Activated naive CD8-positive, alpha-beta T cell treated with anti-CD3 and anti-CD28 coated beads, Interleukin-2, amount 50 U/mL, for 24 hours (primary cell): ENCODE measurements at places on chromosomes 11 and 22.

GRCh38 chr11:95363708-95364107, 132.7 kb upstream of the SESN3 start:
- no peaks in the 10 kb centered on the region for H3K36me3 ChIP-seq
- H3K27ac ChIP-seq, result no peak overlapping the region
- DNase-seq, result no peak
- H3K4me1 ChIP-seq, result peaks cover 7% of the 10 kb centered on the region
- no peak overlapping the region for H3K4me3 ChIP-seq

DNA sequence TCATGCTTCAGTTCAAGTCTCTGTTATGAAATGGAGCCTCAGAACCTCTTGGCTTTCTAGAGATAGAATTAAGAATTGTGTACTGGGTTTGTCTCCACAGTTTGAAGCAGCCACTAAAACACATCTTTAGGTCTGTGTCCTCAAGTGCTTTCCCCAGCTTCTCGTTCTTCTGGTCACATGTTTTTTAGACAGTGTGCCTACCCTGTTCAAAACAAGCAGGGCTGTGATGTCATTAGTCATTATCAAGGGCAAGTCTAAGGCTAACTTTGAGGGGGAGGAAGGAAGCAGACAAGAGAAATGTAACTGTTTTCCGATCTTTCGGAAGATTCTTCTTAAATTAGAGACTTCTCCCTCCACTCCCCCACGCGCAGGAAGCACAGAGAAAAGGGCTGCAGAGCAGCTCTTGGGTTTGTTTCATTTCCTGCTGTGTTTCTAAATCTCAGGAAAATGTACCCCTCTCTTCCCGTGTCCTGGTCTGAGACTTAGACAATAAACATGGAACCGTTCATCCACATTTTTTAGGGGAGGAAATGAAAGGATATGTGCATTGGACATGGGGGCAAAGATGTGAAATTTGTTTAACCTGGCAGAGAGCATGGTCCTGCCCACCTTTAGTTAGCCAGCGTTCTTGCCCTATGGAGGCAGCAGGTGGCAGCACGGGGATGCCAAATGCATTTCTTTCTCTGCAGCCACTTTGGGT, 3.1 kb downstream of the AKIP1 start:
- H3K27ac ChIP-seq, result peak overlapping the region; percentile 76
- H3K4me3 ChIP-seq, result peak overlapping the region; percentile 73
- H3K36me3 ChIP-seq, result peaks cover 32% of the 10 kb centered on the region
- DNase-seq, result peak; percentile 54
- no peaks in the 10 kb centered on the region for H3K27me3 ChIP-seq

GRCh38 chr11:57635246-57635645, 14.5 kb downstream of the YPEL4 start:
- H3K27me3 ChIP-seq, result peaks cover 43% of the 10 kb centered on the region
- H3K27ac ChIP-seq, result no peak overlapping the region
- no peak for DNase-seq

GRCh38 chr22:50620593-50621355, 7.2 kb downstream of the ARSA start:
- peak overlapping the region; percentile 86 for H3K27ac ChIP-seq
- H3K36me3 ChIP-seq, result no peaks in the 10 kb centered on the region
- DNase-seq, result peak; percentile 56
- peak overlapping the region; percentile 73 for H3K4me3 ChIP-seq

- H3K4me3 ChIP-seq, result no peak overlapping the region
- H3K4me1 ChIP-seq, result no peaks in the 10 kb centered on the region
- no peaks in the 10 kb centered on the region for H3K27me3 ChIP-seq
- no peaks in the 10 kb centered on the region for H3K36me3 ChIP-seq
- no peak overlapping the region for H3K27ac ChIP-seq
Observed at GRCh38 chr11:1180947-1181391, 23.2 kb downstream of the MUC5AC start.

- no peak for DNase-seq
- no peaks in the 10 kb centered on the region for H3K27me3 ChIP-seq
- no peak overlapping the region for H3K4me3 ChIP-seq
- no peaks in the 10 kb centered on the region for H3K4me1 ChIP-seq
Observed at GRCh38 chr11:96707273-96707672, 317.5 kb downstream of the JRKL start.

DNA sequence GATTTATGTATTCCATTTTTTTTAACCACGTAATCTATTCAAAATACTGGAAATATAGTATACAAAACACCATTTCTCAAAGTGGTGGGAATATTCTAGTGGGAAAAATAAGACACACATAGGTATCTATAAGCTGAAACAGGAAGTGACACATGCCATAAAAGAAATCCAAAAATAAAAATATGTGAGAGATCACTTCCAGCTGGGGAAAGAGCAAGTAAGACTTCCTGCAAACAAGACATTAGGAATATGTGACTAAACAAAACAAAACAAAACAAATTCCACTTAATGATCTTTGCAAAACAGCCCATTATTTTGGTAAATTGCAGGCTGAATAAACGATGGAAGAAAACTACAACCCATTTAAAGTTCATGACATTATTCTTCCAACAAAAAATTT, 107.3 kb upstream of the CEP126 start:
- no peak overlapping the region for H3K4me3 ChIP-seq
- H3K27ac ChIP-seq, result no peak overlapping the region
- H3K27me3 ChIP-seq, result no peaks in the 10 kb centered on the region
- no peaks in the 10 kb centered on the region for H3K36me3 ChIP-seq
- H3K4me1 ChIP-seq, result no peaks in the 10 kb centered on the region
- no peak for DNase-seq

DNA sequence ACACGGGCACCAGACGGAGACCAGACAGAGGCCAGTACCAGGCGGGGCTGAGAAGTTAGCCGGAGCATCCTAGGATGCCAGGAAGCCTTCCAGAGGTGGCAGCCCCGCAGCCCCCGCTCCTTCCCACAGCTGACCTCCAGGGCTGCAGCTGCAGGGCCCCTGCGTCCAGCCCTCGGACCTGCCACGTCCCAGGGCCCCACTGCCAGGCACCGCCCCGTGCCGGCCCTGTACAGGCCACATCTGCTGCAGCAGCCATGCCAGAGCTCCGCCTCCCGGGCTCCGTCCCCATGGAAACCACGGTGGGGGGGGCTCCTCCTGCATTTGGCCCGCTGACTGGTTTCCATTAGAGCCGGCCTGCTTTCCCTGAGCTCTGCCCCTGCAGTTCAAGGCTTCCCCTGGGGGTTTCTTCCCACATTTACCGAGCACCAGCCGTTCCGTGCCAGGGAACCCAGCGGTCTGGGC, 62.5 kb upstream of the PPARA start:
- no peaks in the 10 kb centered on the region for H3K27me3 ChIP-seq
- DNase-seq, result no peak
- H3K27ac ChIP-seq, result no peak overlapping the region
- peaks cover under 1% of the 10 kb centered on the region for H3K4me1 ChIP-seq
